ENCODE measurements at places on chromosomes 7 and 10.

DNA sequence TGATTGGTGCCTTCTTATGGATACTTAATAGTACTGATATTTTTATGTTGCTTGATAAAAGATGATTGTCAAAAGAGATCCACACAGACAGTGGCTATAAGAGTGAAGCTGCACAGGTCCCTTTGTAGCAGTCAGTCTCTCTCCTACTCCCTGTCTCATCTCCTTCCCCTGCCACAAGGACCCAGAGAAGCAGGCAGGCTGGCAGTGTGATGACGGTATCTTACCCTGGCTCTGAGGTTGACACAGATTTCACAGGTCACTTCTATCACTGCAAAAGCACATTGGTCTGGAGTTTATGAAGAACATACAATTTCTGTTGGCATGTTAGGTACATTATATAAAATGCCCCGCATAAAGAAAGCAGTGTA, 64.4 kb upstream of the AHR start:
- peak; percentile 33 for DNase-seq

DNA sequence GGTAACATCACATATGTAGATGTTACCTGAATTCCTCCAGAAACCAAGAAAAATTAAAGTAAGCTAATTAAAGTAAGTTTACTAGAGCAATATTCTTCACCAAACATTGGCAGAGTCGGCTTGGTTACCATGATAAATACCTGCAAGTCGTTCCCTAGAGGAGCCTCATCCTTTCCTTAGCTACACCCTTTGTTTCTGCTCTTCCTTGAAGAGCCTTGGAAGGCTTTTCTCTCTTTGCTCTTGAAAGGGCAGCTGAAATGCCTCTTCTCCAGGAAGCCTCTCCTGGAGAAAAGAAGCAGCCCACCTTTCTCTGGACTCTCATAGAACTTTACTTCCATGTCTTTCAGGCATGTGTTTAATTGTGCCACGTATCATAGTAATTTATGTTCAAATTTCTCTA, 34.9 kb upstream of the CALD1 start:
- no peak for DNase-seq

GRCh38 chr7:102262546-102262945, 24.1 kb upstream of the SH2B2 start:
- DNase-seq, result no peak

DNA sequence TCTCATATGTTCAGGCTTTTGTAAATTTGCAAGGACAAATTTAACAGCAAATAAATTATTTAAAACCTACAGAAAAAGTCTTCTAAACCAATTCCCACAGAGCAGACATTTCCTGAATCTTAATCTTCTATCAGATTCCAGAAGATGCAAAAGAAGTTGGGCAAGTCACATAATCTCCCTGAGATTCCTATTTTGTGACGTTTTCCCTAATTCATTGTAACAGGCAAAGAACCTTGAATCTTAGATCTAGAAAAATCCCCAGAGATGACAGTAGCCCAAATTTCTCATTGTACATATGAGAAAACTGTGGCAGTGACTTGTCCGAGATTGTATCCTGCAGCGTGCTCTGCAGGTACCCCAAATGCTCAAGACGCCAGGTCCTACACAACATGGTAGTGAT, 4.9 kb downstream of the ITPRID1 start:
- DNase-seq, result no peak

DNA sequence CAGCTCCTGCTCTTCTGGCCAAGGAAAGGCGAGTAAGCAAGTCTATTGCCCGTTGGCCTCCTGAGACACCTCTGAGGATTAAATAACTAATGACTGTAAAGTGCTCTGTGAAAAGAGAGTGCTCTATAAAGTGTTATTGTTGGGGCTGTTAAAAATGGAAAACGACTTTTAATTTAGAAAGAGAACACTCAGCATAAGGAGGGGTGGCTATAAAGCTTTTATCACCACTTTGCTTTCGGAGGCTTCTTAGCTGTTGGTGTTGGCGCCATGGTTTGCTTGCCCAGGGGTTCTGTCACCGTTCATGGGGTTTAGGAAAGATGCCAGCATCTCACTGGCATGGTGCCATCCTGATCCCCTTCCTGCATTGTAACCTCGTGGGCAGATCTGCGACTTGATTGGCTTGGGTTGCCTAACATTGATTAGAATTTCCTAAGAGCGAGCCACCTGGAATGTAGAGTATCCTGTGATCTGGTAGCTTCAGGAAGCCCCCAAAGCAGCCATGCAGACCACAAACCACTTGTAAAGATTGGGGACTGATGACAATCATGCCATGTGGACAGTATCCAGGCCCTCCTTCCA, 509.9 kb downstream of the LRMDA start:
- no peak for DNase-seq

DNA sequence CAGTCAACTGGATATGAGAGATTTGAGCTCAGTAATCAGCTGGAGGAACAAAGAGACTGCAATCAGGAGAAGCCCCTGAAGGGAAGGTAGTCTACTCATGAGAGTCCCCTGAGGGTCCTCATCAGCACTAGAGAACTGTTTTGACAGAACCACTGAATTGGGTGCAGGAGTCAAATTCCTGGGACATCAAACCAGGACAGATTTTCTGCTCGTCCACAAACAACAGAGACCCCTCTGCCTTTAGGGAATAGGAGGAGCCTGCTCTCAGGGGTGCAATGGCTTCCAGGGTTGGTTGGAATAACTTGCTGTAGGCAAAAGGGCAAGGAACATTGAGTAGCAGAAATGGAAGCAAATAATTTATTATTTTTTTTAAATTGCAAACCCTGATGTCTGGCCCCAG, 21.9 kb upstream of the NEUROD6 start:
- DNase-seq, result no peak

DNA sequence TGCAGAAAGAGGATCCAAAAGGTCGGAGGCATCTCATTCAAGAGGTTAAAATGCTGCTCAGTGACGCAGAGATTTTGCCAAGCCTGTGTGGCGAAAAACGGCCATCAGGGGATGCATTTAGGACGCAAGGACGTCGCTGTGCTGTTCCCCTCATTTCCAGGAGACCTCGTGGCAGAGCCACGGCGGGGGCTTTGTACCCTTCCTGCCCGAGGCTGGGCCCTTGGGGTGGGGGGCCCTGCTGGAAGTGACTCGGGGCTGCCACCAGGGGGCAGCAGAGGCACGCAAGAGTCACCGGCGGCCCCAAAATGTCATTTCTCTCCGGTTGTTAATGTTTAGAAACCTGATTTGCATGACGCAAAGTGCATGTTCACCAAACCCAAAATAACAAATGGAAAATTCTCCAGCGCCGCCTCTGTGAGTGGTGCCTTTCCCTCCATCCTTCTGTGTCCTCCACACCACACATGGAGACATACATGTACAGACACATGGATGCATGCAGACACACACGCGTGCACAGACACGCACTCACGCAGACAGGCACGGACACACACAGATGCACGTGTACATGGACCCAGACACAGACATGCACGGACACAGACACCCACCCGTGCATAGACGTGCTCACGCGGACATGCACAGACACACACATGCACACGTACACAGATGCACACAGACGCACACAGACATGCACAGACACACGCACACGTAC, 51.0 kb upstream of the NKX6-2 start:
- peak; percentile 70 for DNase-seq

DNA sequence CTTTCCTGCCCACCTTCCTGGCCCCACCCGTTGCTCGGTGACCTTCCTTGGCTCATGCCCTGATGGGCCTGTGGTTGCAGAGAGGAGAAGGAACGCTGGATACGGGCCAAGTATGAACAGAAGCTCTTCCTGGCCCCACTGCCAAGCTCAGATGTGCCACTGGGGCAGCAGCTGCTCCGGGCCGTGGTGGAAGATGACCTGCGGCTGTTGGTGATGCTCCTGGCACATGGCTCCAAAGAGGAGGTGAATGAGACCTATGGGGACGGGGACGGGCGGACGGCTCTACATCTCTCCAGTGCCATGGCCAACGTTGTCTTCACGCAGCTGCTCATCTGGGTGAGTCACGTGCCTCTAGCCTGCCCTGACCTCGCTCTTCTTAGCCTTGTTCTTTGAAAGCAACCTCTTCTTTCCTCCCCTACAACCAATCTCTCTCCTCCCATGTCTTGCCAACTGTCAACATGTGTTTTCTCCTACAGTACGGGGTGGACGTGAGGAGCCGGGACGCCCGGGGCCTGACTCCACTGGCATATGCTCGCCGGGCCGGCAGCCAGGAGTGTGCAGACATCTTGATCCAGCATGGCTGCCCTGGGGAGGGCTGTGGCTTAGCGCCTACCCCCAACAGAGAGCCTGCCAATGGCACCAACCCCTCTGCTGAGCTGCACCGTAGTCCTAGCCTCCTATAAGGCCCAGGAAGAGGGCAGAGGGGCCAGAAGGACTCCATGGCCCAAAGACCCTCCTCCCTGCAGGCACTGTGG, 24.1 kb downstream of the GBX1 start:
- DNase-seq, result no peak

GRCh38 chr10:102753718-102754117, 10.0 kb downstream of the WBP1L start:
- DNase-seq, result peak; percentile 73

DNA sequence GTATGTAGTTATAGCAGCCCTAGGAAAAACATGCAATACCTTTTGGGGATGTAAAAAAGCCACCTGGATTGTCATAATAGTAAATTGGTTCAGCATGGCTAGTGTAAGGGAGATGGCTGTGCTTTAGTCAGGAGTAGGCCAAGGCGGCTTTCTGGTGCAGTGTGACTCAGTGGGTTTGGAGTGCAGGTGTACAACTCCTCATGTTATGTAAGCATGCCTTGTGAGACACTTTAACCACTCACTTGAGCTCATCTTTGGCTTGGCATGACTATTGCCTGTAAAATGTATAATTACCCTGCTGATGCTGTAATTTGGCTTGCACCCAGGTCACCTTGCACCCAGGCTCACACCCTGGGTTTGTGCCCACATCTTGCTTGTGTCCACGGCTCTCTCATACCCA, 239.2 kb upstream of the GLI3 start:
- no peak for DNase-seq
